ENCODE measurements at places on chromosomes 2 and 18. TPM values are rescaled to one million over a fixed set of nuclear protein-coding genes. Genes with fewer than 3 reads are reported as not detected.

Gene DES
- polyA plus RNA-seq: 5.9 TPM

Gene MC2R
- polyA plus RNA-seq: not detected

Gene B3GNT7
- 3.1 TPM for polyA plus RNA-seq

Gene CYP26B1
- polyA plus RNA-seq: 13.8 TPM

Gene STK16
- polyA plus RNA-seq: 34.9 TPM

Gene SIX3
- polyA plus RNA-seq: not detected

Gene AQP12A
- not detected for polyA plus RNA-seq

DNA sequence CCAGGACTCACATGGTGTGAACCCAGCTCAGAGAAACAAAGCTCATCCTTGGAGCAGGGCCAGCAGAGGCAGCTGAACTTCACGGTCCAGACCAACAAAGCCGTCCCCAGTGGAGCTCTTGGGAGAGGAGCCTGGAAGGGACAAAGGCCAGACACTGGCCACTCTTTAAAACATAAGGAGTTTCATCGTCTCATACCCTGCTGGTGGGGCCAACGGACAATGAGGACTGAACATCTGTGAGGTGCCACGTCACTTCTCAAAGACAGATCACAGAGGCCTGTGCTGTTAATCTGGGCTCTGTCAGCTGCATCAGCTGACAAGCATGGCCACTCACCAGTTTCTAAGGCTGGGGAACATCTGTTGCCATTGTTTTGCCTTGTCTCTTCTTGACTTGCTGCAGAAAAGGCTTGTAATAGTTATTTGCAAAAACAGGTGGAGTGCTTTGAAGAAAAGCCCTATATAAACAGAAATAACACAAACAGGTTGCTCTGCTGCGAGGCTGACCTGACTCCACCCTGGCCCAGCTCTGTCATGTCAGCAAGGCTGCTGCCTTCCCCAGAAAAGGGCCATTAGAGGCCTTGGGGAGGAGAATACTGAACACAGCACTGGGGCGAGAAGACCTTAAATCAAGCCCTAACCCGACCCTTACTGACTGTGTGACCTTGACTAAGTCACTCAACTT is 68.1 kb upstream of the DAPL1 start:
- DNase-seq: no peak

- DNase-seq: no peak
Measured at GRCh38 chr2:239918749-239919148, 106.4 kb downstream of the NDUFA10 start.

GRCh38 chr18:28159055-28159454 is 17.9 kb downstream of the CDH2 start:
- DNase-seq: no peak

GRCh38 chr2:119683713-119684443 is 4.9 kb downstream of the TMEM177 start:
- DNase-seq: peak; percentile 37

DNA sequence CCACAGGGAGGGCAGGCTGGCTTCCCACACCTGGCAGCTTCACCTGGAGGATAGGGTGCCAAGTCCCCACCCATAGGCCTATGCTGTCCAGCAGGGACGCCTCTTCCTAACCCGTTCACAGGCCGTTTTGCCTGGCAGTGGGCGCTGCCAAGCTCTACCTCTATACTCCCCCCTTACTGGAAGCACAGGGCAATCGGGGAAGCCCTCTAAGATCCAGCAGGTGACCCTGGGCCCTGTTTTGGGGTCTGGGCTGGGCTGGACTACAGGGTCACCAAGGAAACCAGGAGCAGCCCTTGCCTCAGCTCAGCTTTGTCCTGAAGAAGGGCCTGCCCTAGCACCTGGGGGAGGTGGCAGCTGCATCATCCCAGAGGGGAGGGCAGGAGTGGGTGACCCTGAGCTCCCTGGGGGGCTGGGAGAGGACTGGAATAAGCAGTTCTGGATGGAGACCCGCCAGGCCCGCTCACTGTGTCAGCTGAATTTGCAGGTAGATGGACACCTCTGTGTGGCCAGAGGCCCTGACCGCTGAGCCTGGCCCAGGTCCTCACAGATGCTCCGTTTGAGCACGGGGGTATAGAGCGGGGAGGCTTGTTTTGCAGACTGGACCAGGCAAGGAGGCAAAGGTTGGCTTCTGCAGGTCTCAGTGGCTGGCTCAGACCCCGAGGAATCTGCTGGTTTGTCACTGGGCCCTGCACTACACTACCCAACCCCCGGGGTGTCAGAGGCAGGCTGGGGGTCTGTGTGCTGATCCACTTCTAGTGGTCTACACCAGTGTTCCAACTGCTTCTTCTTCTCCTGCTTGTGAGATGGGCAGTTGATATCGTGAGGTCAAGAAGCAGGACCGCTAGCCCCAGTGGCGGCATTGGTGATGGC is 163.1 kb downstream of the ASB1 start:
- no peak for DNase-seq

- DNase-seq: no peak
Measured at GRCh38 chr2:46798998-46799698, 116.5 kb downstream of the MCFD2 start.

DNA sequence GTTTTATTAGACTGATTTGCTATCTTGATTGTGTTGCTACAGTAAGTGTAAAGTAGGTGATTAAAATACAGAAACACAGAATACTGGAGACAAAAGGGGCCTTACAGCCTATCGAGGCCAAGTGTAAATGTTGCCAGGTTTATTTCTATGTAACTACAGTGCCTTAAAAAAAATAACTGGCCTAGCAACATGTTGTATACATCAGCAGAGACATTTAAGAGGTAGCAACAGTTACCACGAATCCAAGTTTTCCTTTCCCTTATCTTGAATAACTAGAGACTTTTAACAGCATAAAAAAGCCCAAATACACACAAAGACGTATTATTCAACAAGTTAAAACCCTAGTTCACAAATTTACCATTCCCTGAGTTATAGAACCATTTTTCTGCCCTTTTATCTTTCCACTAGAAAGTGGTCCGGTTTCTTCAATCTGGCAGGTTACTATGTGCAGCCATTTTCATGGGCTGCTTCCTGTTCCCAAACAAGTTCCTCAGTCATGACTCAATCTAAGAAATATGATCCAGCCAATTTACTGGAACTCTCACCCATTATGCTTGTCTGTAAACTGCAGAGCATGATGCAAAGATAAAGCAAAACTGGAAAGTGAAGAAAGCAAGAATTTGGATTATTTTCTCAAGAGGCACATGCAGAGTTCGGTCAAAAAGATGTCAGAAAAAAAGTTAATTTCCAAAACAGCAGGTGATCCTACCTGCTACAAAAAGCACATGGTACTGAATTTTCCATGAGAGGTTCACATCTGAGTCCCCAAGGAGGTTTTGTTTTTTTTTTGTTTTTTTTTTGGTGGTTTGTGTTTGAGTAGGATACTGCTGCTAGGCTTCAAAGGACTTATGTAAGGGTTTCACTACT is 22.2 kb downstream of the NFE2L2 start:
- peak; percentile 79 for DNase-seq

DNA sequence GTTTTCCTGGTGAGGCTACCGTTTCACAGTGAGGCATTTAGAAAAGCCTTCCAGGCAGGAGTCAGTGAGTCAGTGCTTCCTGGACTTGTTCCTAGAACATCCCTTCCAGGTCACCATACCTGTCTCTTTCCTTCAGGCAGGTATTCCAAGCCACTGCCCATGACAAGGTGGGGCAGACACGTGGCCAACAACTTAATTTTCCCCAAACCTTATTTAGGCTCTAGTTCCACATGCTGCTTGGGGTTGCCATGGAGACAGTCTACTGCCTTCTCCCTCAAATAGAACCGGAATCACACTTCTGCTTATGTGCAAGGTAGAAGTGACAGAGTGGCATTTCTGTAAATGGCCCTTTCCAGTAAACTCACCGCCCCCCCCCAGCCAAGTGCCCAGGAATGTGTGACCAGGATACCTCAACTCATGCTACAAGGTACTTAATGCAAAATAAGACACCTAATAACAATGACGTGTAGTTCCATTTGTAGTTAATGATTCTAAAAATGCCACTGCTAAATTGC is 258.3 kb downstream of the PRKCE start:
- no peak for DNase-seq

DNA sequence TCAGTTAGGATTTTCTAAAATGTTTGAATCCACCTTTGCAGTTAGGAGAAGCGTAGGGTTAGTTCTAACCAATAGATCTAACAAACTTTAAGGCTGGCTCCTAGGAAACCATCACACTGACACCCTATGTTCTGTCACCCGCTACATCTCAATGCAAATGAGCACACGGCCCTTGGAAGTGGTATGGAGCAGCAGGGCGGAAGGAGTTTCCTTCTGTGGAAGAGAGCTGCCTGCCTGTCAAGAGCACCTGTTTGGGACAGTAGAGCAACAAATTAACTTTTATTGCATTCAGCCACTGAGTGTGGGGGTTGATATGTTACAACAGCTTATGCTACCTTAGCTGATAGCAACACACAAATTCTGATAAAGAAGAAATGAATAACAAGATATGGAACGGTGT is 306.9 kb upstream of the RAB6C start:
- no peak for DNase-seq

DNA sequence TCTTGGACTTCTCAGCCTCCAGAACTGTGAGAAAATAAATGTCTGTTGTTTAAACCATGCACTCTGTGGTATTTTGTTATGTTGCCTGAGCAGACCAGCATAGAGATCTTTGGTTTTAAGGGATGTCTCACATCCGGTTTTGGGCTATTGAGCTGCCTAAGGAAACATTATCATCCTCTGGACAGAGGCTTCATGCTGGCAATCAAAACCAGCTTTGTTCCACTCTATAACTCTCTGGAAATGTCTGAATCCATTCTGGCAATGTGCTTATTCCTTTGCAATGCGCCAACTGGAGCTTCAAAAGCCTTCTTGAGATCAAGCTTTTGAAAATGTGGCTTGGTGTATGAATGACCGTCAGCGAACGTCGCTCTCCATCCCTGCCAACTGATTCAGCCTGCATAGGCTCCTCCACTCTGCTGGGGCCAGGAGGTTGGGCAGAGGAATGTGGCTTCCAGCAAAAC is 183.6 kb upstream of the MGAT5 start:
- no peak for DNase-seq

DNA sequence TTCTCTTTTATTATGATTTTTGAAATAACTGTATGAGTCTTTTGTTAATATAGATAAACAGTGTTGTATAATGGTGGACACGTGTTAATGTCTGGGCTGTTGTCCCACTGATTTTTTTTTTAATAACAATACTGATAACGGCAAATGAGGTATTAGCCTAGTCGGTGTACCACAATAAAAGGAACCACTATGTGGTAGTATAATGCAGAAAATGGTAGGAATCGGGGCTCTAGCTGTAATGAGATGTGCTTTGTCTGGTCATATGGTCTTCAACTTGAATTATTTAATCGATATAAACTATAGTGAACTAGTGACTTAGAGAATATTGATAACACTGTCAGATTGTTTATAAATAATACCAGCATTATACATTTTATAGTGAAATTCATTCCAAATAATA is 517.9 kb upstream of the SPHKAP start:
- no peak for DNase-seq
